GM12891 (cell line): ENCODE measurements at places on chromosomes 4 and X.

DNA sequence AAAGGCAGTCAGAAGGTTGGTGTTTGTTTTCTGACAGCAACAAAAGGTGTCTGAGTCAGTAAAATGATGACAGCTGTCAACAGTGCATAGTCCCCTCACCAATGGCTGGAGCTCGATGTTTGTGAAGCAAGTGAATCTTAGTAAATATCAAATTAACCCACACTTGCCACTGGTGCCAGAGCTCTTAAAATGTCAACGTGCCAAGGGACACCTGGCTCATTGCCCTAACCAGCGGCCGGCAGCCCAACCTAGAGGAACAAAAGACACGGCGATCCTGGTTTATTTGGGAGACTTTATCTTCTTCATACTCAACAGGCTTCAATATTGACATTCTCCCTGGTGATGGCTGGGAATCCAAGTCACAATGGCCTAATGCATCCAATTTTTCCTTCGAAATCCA is 143.4 kb downstream of the CPEB2 start:
- DNase-seq: no peak

DNA sequence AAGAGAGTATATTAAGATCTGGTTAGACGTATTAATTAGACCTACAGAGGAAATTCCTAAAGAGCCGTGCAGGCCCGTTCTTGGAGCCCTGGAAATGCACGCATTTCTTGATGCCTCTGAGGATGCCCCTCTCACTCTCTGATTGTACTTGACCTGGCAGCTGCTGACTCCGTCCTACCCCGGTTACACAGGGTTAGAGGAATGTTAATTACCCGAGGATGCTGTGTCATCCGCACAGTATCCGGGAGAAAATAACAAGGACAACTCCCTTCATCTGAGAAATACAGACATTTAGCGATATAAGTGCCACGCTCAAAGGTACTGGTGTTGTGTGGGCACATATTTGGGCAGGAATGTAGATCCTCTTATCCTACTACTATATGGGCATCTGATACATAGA is 404.6 kb upstream of the FAT1 start:
- no peak for DNase-seq

DNA sequence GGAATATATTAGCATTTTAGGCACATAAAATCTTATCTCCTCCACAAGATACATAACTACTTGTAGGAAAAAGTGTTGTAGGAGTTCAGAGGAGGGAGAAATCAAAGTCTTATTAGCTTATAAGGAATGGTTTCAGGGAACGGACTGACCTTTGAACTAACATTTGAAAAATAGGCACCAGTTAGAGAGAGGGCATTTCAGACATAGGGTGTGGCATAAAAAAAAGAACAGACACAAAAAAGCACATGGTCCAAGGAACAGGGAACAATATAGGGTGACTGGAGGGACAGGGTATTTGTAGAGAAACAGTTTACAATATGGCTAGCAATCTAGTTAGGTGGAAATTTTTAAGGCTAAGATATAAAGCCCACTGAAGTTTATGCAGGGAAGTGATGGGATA is 6.4 kb downstream of the ABCB7 start:
- DNase-seq: no peak

- no peak for DNase-seq
These were observed 43.0 kb downstream of the LRP2BP start for GRCh38 chr4:185352741-185353140.

GRCh38 chr4:113471146-113471860 is 290.2 kb downstream of the CAMK2D start:
- no peak for DNase-seq

- no peak for DNase-seq
These were observed 5.4 kb upstream of the ZNF185 start for GRCh38 chrX:152892499-152892898.

DNA sequence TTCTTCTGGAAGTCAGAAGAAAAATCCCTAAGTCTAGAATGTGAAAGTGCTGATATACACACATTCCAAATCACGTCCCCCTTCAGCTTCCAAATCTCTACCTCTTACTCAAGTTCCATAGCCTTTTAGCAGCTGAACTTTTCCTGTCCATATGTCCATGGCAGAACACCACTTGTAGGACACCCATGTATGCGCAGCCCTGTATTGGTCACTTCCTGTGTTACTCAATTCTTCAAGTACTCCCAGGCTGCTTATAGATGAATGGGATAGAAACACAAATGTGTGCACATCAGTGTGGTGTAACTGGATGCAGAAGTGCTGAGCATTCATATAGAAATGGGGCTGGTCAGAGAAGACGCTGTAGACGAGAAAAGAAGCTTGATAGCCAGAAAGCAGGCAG is 18.8 kb downstream of the SRPX2 start:
- DNase-seq: no peak

- DNase-seq: no peak
These were observed 672 bp upstream of the NAT8L start for GRCh38 chr4:2058264-2059045.

DNA sequence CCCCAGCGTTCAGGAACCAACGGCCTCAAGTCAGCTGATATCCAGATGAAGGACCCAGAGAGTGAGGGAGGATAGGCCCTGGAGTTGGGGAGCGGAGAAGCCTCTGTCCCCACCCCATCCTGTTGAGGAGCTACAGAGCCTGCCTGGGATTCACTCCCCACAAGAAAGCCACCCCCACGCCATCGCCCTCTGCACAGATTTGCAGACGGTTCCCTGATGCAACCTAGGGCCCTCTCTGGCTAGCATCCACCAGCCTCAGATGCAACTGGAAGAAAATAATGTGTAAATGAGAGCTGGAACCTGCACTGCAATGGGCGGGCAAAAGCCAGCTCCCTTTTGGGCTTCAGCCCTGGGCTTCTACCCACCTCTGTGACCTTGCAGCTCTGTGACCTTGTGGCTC is 185.6 kb downstream of the BCOR start:
- no peak for DNase-seq

DNA sequence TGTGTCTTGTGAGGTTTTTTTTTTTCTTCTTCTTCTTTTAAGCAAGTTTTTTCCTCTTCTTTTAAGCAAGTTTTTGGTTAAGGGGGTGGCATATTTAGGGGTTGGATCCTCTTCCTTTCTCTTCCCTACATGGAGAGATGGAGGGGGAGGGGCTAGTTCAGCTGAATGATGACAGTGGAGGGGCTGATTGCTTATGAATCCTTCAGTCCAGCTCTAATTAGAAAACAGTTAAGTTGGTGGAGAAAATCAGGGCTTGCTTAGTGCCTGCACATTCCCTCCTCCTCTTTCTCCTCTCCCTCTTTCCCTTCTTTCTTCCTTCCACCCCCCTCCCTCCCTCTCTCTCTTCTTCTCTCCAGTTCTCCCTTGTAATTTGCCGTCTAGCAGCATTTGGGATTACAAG is 4.4 kb upstream of the HAND2 start:
- no peak for DNase-seq

DNA sequence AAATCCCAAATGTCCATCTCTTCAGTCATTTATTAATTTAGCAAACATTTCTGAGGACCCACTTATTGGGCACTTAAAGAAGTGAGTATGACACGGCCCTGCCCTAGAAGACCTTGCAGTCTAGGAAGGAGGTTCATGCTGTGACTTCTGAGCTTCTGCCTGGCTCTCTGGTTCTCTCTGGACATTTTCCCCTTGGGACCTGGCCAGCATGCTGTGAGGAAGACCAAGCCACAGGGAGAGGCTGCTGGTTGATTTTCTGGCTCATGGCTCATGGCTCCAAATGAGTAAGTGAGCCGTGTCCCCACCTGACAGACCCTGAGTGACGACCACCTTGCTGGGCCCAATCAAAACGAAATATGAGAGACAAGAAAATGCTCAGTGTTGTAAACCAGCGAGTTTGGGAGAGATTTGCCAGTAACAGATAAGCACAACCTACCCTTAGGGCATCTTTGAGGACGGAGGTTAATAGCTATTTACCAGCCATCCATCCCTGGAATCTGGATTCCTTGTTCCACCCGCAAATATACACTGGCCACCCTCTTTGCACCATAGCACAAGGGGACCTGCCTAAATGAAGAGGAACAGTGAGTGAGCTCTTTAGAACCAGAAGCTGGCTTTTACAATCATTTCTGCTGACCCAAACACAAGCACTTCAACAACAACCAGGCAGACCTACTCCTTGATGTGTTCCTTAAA is 876 bp downstream of the MPP1 start:
- DNase-seq: no peak

- DNase-seq: no peak
These were observed 13.0 kb downstream of the DOCK11 start for GRCh38 chrX:118508635-118509034.

- no peak for DNase-seq
These were observed 628 bp downstream of the ZCCHC12 start for GRCh38 chrX:118824173-118824730.

DNA sequence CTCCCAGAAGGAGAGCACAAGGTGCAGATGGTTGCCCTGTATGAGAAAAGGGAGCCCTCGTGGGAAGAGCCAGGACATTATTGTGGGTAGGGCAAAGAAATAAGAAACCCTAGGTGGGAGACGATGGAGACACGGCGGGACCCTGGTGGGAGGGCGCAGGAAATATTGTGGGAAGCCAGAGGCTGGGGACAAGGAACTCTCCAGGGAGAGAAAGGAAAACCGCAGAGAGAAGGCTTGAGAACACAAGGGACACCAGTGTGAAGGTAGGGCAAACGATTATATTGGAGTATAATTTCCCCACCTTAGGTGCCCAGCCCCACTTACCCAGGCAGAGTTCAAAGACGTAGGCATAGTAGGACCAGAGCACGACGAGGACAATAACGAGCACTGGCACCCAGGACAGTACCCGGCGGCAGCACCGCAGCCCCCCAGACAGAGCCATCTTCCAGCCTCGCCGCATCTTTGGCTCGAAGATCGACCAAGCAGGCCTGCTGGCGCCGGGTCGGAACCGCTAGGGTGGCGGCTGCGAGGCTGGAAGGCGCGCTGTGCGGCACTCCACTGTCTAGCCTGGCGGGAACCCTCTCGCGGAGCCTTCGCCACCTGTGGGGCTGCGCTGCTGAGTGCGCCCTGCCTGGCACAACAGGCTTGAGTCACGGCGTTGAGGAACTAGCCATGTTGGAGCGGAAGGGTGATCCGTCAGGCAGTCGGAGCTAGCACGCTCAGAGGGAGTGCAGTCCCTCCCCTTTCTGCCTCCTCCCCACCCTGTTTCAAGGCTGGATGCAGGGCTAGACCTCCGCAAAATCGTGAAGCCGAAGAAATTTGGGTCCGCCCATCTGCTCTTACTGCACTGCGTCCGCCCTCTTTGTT is at the start of gene ZDHHC15:
TSS of gene ZDHHC15 (minus strand) at position 473 of the 867 bp plus-strand sequence. CDS start at position 460, 13 bp downstream.
- DNase-seq: no peak

DNA sequence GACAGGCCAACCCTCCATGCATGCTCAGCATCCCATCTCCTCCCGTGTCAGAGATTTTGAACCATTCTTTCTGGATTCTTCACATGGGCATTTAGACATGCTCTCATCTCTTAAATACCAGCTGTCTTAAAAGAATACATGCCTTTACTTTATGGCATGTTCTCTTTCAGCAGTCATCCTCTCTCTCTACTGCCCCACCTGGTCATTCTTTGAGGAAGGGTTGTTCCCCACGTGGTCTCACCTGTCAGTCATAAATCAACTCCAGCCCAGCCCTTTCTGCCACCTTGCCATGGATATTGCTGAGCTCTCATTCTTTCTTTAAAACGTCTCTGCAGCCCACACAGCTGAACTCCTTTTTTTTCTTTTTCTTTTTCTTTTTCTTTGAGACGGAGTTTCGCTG is 111.3 kb downstream of the ARHGAP10 start:
- DNase-seq: no peak

GRCh38 chrX:129737916-129738315 is 863 bp upstream of the XPNPEP2 start:
- DNase-seq: no peak

- peak; percentile 56 for DNase-seq
These were observed 12.9 kb downstream of the PPP2R3B start for GRCh38 chrX:373641-374471.

GRCh38 chr4:142353149-142353738 is 492.9 kb downstream of the INPP4B start:
- no peak for DNase-seq

DNA sequence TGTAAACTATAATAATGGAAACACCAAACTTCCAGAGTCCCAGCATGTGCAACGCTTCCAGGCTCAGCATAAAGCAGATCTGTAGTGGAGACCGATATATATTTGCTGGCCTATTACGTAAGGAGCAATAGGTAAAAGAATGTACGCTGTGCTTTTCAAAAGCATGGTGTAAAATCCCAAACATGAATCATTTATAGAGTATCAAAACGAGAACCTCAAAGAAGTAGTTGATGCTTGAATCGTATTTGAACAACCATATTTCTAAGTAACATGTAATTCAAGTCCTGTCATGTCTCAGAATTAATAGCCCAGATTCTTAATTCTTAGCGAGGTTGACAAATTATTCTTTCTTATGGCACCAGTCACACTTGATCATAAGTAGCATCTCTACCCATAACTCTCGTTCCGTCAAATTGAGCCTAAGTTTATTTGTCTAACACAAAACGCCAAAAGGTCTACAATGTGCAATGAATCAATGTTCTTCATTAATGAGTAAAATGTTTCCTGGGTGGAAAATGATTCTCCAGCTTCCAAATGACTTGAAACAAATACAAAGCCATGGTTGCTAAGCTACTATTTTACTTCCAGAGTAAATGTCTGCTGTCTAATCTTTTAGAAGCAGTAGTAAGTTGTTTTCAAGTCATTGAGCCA is 811.5 kb upstream of the FRG1 start:
- no peak for DNase-seq
